ENCODE measurements at places on chromosomes 2 and 18. TPM values are rescaled to one million over a fixed set of nuclear protein-coding genes. Genes with fewer than 3 reads are reported as not detected.

The HOXD9 gene
- not detected for polyA plus RNA-seq

The BOLL gene
- not detected for polyA plus RNA-seq

The GPR155 gene
- polyA plus RNA-seq, result 10.6 TPM

DNA sequence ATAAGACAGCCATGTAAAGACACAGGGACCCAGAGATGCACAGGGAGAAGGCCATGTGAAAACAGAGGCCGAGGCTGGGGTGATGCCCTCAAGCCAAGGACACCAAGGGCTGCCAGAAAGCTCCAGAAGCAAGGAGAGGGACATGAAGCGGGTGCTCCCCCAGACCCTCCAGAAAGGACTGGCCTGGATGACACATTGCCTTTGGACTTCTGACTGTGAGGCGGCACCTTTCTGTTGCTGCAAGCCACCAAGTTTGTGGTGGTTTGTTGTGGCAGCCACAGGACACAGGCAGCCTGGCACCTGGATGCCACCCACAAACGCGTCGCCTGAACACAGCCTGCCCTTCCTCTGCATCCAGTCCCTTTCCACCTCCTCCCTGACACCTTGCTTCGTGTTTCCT, 67.1 kb downstream of the RHOB start:
- no peak for DNase-seq

The LRRC30 gene
- polyA plus RNA-seq, result not detected

GRCh38 chr2:237235383-237236095, 149.8 kb downstream of the COPS8 start:
- DNase-seq, result no peak

DNA sequence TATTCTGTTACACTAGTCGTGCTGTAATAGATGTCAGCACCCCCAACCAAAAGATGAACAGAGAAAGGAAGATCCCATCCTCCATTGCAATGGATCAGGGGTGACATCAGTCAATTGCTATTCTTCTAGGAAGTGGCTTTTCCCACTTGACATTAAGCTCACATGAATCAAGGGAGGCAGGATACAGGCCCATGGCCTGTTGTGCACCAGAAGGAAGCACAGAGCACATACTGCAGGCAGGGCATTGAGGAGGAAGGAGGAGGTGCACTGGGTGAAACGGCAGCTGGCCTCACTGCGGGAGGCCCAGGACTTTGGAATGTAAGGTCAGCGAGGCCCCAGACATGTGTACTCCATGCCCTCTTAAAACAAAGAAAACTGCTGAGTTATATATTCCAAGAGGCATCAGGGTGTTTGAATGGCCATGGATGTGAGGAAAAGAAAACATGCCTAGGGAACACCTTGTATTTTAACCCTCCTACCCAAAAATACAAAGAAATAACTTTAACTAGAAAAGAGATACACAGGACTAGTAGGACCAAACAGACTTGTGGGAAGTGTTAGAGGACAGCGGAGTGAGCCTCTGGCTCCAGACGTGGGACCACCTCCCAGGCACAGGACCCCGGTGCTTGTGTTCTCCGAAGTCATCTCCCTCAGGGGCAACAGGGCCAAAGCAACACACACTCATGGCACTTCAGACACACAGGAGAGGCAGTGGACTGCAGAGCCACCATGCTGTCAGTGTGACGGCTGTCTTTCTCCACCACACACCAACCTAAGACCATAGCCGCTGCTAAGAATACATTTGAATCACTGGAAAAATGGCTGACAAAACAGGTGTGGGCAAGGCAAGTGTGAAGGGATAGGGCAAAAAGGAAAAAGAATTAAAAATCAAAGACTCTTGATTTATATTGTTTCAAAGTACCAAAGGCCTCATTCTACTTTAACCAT, 51.4 kb upstream of the RIOK3 start:
- DNase-seq, result no peak

The GPBAR1 gene
- polyA plus RNA-seq, result 0.32 TPM

DNA sequence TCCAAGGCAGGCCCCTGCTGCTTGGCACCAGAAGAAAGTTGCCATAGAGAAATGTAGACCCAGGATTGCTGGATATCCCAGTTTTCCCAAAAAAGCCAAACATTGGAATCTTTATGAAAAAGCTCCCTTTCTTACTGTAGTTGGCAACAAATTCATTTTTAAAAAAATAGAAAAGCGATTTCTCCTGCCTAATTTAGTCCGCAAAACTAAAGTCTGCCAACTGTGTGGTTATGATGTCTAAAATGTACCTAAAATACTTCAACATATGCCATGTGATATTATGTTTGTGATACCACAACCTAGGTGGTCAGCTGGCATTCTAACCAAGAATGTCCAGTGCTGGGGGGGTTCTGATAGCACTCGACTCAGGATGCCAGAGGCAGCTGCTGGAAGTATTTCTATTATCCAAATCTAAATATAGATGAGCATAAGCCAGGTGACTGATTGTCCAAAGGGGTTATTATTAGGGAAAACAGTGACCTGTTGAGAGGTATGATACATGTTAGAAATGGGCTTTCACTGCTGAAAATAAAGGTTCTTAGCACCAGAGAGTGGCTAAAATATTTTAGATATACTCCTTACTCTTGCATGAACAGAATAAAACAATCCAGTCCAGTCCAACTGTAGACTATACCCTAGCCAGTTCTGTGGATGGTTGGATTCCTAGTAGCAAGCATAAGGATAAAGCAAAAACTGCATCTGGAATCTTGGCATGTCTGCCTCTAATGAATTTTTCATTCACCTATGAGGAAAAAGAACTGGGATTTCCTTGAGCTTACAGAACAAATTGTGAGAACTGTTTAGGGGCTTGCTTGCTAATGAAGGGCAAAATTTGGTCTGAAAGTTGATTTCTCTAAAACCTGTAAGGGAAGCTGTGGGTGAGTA, 101.7 kb downstream of the STK39 start:
- no peak for DNase-seq

- DNase-seq, result no peak
These were observed 651.9 kb upstream of the HS6ST1 start for GRCh38 chr2:128970332-128971116.

DNA sequence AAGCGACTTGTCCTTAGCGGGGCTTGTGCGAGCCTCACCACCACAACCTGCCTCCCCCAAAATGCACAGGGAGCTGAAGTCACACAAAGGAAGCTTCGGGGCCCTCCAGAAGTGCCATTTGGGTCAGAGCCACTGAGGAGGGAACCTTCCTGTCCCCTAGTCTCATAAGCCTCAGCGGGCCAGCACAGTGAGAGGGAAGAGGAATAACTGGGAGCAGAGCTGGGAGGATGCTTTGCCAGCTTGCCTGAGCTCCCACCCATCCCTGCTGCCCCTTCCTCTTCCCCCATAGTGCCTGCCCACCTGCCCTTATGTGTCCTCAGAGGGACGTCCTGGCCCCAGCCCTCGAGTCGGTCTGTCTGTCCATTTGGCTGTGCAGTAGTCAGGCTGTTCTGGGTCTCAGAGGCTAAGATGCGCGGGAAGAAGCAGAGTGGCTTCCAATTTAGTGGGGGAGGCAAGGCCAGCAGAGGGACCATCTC, 51.8 kb upstream of the GPR17 start:
- no peak for DNase-seq

DNA sequence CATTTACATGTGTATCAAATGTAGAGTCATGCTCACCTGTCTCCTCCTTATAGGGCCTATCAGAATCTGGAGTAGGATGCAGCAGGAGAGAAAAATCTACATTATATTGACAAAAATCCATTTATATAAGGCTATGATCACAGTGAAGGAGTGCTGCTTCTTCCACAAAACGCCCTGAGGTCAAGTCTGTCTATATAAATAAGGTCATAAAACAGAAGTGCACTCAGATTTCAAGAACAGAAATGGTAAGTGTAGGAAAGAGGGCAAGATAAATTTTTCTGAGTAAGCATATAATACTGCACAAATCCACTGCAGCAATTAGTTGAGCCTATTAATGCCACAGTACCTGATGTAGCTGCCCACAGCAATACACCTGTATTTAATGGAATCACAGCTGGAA, 51.8 kb downstream of the COL5A2 start:
- DNase-seq, result no peak

- DNase-seq, result no peak
These were observed 594.6 kb downstream of the ADCYAP1 start for GRCh38 chr18:1499265-1499664.

GRCh38 chr2:233119806-233120205, 59.7 kb downstream of the INPP5D start:
- DNase-seq, result no peak

The EVA1A gene
- polyA plus RNA-seq, result not detected

- no peak for DNase-seq
These were observed 162.3 kb upstream of the NXPH2 start for GRCh38 chr2:138942466-138942865.

DNA sequence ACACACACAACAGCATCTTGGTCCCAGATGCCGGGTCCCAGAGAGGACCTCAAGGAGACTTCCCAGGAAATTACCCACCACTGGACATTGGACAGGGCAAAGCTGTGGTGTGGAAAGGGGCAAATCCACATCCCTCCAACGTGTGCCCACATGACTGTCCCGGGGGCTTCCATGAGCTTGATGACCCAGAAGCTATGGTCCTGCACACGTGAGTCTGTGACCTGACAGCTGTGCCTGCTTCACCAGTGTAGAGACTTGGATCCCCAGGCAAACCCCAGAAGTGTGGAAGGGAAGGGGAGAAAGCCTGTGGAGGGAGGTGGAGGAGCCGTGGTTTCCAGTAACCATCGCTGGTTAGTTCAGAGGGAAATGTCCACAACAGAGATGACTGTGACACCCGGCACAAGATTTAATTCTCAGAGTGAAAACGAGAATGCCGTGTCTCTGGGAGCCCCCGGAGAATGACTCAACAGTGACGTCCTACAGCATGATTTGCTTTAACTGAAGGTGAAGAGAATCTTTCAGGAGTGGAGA, 19.1 kb upstream of the GPR55 start:
- DNase-seq, result no peak

DNA sequence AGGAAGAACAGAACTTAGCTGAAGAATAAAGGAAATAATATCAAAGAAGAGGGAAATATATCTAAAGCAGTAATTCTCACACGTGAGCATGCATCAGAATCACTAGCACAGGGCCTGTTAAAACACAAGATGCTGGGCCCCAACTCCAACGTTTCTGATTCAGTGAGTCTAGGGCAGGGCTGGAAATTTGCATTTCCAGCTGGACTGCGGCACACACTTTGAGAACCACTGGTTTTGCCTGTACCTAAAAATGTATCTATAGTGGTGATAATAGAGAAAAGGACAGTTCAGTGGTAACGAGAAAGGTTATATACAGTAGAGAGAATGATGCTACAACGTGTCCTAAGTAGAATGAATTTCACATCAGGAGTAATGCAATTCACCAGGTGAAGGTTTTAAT, 11.2 kb downstream of the REV1 start:
- no peak for DNase-seq

DNA sequence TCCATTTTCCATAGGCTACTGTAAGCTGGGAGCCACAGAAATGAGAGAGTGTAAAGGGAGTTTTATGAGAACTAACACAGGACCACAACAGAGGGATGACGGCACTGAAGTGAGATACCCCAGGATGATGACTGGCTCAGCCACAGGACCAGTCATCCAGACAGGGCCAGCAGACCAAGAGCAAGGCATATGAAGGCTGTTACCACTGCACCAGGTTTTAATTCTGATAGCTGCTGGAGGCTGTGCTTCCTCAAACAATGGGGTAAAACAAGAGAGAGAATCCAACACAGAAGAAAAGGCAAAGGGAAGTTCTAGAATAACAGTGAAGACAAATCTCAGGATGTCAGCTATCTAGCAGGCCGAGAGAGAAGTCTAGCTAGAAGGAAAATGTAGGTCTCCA, 94.9 kb downstream of the BCL2 start:
- no peak for DNase-seq

DNA sequence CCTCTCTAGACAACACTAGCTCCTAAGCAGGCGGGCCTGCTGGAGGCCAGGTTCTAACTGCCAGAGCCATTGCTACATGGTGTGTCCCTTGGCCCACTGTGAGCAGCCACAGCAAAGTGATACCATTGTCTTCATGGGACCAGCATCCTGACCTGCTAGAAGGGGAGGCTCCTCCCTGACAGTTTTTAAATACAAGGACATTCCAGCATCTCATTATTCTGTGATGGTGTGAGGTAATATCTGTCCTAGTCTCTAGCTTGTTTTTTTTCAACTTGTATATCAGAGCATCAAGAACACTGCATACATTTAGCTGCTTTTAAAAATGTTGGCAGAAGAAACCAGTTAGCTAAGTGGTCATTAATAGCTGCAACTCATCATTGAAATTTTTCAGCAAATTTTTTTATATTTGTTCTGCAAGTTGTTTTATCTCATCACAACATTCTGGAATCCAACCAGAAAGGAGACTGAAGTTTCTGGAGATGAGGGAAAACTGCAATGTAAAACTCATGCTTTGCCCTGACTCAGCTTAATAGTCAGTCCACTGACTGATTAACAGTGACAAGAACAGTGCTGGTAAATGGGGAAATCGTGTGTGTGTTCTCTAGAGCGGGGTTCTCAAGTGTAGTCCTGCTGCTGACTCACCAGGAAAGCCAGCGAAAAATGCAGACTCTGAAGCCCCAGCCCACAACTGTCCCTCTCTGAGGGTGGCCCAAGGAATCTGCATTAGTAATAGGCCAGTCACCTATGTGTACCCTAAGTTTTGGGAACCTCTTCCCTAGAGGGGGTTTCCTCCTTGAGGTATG, 17.8 kb downstream of the MAPRE3 start:
- DNase-seq, result no peak

DNA sequence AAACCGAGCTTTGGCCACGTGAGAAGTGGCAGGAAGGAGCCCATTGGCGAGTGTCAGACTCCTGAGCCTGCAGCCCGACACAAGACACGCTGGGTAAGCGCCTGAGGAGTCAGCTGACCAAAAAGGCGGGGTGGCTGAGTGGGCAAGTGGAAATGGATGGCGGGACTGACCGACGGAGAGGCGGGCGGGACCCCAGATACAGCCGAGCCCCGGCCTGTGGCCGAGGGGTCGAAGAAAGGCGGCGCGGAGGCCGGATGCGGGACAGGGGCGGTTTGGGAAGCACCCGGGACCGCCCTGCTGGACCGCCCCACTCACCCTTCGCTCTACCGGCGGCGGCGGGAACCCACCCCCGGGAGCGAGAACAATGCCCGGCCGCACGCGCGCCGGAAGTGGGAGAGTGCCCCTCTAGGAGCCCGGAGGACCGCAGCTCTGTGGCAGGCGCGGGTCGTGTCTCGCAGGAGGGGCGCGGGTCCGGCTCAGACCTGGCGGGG, 22.8 kb downstream of the ZSCAN30 start:
- peak; percentile 62 for DNase-seq

The HOXD8 gene
- polyA plus RNA-seq, result not detected

The MC2R gene
- not detected for polyA plus RNA-seq

The MTCL1 gene
- not detected for polyA plus RNA-seq

GRCh38 chr2:190165491-190165890, 103.0 kb upstream of the MSTN start:
- DNase-seq, result no peak

The CCDC74A gene
- 0.54 TPM for polyA plus RNA-seq

DNA sequence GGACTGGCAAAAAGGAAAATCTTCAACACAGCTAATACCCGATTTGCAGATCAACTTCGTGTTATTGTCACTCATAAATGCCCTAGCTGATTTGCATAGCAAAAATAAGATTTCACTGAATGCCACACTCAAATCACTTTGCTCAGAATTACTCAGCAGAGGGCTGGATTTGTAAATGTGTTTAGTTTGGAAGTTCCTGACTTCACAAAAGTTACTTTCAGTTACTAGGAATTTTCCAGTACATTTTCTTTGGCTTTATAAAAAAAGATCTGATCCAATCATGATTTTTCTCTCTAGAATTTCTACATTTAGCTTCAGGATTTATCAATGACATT, 433.3 kb upstream of the ID2 start:
- DNase-seq, result no peak

- no peak for DNase-seq
These were observed 63.3 kb upstream of the NEDD4L start for GRCh38 chr18:57980573-57981307.
